PC-3 (cell line): ENCODE measurements at places on chromosomes 12 and 14. TPM values are rescaled to one million over a fixed set of nuclear protein-coding genes. Genes with fewer than 3 reads are reported as not detected.

The PLBD1 gene
- 0.87 and 1.5 TPM in 2 replicates for total RNA-seq

The CGRRF1 gene
- 31.3 and 31.5 TPM in 2 replicates for total RNA-seq

The LRTM2 gene
- total RNA-seq = not detected in 2 replicates

The UBR7 gene
- 61.1 and 61.3 TPM in 2 replicates for total RNA-seq

The FOXA1 gene
- total RNA-seq = 212 and 249 TPM in 2 replicates

The COX8C gene
- not detected in 2 replicates for total RNA-seq

DNA sequence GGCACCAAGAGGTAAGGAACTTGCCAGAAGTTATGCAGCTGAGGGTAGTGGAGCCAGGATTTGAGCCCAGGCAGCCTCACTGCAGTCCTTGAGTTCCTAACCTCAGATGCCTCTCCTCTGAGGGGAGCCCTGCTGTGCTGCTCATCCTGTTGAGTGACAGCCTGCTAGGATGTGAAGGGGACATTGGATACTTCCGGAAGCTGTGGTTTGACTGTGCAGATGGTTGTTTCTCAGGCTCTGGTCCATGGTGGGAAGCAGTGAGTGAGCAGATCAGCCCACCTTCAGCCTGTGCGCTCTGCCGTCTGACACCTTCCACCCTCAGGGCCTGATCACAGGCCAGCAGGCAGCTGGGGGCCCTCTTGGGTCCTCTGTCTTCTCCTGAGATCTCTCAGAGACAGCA is 253.2 kb downstream of the CACNA1C start:
- no peak for DNase-seq

GRCh38 chr12:110693731-110694130 is 4.8 kb upstream of the HVCN1 start:
- DNase-seq = no peak

- DNase-seq = no peak
Observed at GRCh38 chr14:93212432-93212831, 5.4 kb downstream of the UBR7 start.

GRCh38 chr12:108048686-108049085 is 80.4 kb upstream of the WSCD2 start:
- no peak for DNase-seq

GRCh38 chr12:68367903-68368302 is 35.7 kb upstream of the MDM1 start:
- no peak for DNase-seq

GRCh38 chr14:52332269-52332668 is 18.2 kb downstream of the PTGER2 start:
- DNase-seq = no peak

GRCh38 chr12:28958553-28959195 is 190.4 kb upstream of the FAR2 start:
- DNase-seq = peak; percentile 88
